Chondrocyte (in vitro differentiated cells): ENCODE measurements at places on chromosomes 6 and 20.

- no peak for DNase-seq
Observed at GRCh38 chr6:133632206-133632605, 256.7 kb upstream of the TCF21 start.

- DNase-seq = no peak
Observed at GRCh38 chr6:490251-491037, 98.9 kb downstream of the IRF4 start.

- no peak for DNase-seq
Observed at GRCh38 chr6:13338038-13338437, 9.7 kb upstream of the TBC1D7 start.

DNA sequence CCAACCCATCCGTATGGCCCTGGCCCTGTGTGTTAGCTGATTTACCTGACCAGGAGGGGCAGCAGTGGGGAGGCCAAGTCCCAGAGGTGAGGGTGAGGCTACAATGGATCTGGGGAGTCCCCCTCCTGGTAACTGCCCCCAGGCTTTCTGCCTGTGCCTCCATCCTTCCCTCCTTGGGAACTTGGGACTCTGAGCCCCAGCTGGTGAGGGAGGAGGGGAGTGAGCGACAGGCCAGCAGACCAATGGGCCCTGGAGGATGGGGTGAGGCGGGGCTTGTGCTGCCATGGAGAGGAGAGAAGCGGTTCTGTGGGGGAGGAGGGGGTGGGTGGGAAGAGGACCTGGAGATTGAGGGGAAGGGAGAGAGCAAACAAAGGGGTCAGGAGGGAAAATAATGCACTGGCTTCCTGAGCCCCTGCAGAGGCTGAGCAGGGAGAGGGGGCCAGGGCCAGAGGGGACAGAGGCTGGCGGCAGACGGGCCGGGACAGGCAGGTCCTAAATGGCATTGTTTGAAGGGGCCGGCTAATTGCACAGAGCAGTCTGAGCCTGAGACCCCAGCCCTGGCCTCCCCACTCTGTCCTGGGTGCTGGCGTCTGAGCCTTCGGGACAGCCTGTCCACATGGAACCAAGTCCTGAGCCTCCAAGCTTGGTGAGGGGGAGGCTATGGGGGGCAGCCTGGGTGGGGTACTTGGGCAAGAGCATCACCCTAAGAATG, 17.5 kb downstream of the DNMT3B start:
- DNase-seq = no peak

- DNase-seq = no peak
Observed at GRCh38 chr6:138161338-138162110, at the start of gene ARFGEF3. TSS of gene ARFGEF3 (plus strand) at chr6:138161939. CDS start at chr6:138162087, 148 bp downstream.

GRCh38 chr6:80133020-80133419, 26.5 kb downstream of the BCKDHB start:
- DNase-seq = no peak

GRCh38 chr6:105897131-105897530, 189.0 kb upstream of the PRDM1 start:
- no peak for DNase-seq

- DNase-seq = no peak
Observed at GRCh38 chr20:47984437-47984836, 199.2 kb upstream of the SULF2 start.

DNA sequence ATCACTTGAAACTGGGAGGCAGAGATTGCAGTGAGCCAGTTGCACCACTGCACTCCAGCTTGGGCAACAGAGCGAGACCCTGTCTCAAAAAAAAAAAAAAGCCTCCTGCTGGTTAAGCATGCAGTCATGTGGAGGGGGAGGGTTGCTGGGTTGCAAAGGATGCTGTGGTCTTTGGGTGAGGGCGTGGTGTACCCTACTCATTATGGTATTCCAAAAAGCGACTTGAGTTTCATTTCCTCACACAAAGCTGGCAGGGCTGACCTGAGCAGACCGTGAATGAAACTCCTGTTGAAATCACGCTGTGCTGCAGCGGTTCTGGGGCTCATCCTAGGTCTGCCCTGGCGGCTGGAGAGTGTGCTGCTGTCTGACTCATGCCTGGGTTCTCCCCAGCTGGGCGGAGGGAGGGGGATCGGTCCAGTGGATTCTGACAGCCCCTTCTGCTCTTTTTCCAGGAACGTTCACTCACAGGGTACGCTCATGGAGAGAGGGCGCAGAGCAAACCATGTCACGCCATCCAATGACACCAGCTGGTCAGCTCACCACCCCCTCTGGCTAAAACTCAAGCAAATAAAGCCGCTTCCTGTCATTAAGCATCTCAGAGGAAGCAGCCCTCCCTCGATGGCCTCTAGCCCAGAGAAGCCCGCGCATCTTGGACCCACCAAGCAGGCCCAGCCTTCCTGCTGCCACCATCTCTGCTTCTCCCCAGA, 166.2 kb downstream of the SCML4 start:
- DNase-seq = no peak

DNA sequence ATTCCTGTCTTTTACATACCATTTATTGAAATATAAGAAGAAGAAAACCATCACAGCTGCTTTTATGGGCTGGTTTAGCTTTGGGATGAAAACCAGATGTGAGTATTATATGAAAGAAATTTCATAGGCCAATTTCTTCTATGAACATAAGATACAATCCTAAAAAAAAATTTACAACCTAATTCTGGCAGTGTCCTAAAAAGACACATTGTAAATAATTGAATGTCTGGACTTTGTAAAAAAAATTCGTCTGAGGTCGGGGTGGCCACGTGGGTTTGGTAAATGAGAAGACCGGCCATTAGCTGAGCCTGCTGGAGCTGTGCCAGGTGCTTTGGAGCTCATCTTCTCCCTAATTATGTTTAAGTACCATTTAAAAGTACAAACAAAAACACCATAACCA, 26.8 kb downstream of the DACT2 start:
- DNase-seq = no peak

DNA sequence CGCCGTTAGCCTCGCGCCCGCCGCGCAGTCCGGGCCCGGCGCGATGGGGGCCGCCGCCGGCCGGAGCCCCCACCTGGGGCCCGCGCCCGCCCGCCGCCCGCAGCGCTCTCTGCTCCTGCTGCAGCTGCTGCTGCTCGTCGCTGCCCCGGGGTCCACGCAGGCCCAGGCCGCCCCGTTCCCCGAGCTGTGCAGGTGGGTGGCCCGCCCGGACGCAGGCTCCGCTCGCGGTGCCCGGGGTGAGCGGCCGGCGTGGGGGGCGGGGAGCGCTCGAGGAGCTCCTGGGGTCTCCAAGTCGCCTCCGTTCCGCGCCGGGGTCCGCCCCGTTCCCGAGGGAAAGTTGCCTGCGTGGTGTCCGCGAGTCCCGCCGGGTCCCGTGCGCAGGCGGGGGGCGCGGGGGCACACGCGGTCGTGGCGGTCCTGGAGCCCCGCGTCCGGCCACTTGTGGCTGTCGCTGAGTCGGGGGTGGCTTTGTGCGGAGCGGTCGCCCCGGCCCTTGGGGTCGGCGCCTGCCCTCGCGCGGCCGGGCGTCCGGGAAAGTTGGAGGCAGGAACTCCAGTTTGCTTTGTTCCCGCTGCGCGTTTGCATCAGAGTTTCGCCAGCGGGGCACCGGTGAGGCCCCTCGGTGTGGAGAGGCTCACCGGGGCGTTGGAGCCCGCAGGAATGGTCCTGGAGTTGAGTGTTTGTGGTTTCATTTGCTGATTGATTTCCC, 476 bp downstream of the IGF2R start:
- no peak for DNase-seq

- no peak for DNase-seq
Observed at GRCh38 chr20:48414786-48415185, 413.0 kb downstream of the PREX1 start.

DNA sequence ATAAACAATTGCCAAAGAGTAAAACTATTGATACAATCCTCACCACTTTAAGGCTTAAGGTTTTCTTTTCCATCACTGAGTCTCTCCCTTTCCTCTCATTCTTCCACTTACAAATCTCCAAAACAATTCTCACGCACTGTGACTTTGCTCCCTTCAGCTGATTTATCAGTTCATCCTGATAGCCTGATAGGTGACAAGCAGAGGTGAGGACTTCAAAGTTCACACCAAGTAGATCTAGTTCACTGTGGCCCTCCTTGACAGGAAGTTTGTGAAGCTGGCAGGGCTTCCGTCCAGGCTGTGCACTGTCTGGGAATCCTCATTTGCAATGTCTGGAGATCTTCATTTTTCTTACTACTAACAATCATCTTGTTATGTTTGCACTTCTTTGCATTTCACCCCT, 35.2 kb upstream of the POU5F1 start:
- no peak for DNase-seq

DNA sequence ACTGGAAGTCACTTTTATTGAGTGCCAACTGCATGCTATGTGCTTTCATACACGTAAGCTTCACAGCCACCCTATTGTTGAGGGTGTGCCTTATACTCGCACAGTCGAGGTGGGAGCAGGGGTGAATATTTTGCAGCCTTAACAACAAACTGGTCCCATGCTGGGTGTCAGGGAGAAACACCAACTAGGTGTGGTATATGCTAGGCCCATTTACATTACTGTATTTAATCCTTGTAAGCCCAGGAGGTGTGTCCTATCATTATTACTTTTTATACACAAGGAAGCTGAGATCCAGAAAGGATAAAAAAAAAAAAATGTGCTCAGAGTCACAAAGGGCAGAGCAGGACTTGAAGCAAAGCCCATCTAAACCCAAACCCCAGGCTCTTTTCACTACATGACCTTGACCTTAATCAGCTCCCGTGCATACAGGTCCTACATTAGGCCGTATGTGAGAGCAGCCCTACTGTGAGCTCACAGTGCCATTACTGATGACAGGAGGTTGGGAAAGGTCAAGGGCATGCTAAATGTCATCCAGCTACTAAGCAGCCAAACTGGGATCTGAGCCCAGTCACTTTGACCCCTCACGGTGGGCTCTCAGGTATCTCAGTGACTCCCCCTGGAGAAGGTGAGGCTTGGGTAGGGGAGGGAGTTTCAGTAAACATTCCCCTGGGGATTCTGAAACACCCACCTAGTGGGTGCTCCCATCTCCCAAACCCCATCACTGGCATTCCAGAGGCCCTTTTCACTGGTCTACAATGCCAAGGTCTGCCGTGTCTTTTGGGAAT, 61.7 kb downstream of the BFSP1 start:
- no peak for DNase-seq

GRCh38 chr20:9482180-9482579, 32.2 kb upstream of the LAMP5 start:
- no peak for DNase-seq

GRCh38 chr6:31396422-31397152, 6.8 kb upstream of the MICA start:
- no peak for DNase-seq

GRCh38 chr20:54126806-54127655, 46.8 kb downstream of the CYP24A1 start:
- DNase-seq = no peak

GRCh38 chr6:2502998-2503674, 247.6 kb downstream of the MYLK4 start:
- no peak for DNase-seq

GRCh38 chr20:38275815-38276550, 15.4 kb upstream of the KIAA1755 start:
- no peak for DNase-seq

- no peak for DNase-seq
Observed at GRCh38 chr20:13312300-13312699, 91.2 kb downstream of the ISM1 start.

DNA sequence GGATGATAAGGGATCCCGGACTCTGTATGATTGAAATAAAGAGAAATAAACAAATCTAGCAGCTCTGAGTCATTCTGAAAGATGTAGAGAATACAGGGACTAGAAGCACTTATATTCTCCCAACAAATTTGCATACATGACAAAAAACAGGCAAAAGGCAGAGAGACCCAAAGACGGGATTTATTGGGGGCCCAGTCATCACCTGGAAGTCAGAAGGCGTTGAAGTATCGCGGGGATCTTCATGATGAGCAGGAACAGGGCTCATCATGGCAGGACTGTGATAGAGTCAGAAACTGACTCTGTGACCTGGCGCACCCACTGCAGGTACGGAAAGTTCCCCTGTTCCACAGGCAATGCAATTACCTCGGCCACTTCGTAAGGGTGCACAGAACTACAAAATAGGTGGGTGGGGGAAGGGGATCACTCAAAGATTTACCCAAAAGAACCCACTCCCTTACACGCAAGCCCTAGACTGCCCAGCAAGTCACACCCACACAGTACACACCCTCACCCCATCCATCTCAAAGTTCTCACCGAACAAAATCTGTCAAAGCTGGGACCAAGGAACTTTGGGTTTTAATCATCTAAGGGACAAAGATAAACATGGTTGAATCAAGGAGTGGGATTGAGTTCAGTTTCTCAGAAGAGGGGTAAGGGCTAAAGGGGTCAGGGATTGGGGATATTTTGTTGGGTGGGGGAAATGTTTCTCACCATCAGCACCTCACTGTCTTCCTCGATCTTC, 1.4 kb downstream of the CUTA start:
- no peak for DNase-seq

GRCh38 chr6:55917751-55918415, 42.5 kb upstream of the BMP5 start:
- no peak for DNase-seq

- no peak for DNase-seq
Observed at GRCh38 chr6:71012866-71013469, 56.1 kb upstream of the B3GAT2 start.

GRCh38 chr6:106110164-106110826, 24.2 kb downstream of the PRDM1 start:
- DNase-seq = no peak

GRCh38 chr6:14919038-14919670, 326.7 kb upstream of the JARID2 start:
- DNase-seq = no peak

GRCh38 chr6:163826629-163827028, 412.1 kb downstream of the QKI start:
- no peak for DNase-seq

- no peak for DNase-seq
Observed at GRCh38 chr6:90146921-90147649, 149.6 kb downstream of the BACH2 start.

GRCh38 chr6:150413781-150414281, 45.0 kb downstream of the IYD start:
- DNase-seq = no peak

DNA sequence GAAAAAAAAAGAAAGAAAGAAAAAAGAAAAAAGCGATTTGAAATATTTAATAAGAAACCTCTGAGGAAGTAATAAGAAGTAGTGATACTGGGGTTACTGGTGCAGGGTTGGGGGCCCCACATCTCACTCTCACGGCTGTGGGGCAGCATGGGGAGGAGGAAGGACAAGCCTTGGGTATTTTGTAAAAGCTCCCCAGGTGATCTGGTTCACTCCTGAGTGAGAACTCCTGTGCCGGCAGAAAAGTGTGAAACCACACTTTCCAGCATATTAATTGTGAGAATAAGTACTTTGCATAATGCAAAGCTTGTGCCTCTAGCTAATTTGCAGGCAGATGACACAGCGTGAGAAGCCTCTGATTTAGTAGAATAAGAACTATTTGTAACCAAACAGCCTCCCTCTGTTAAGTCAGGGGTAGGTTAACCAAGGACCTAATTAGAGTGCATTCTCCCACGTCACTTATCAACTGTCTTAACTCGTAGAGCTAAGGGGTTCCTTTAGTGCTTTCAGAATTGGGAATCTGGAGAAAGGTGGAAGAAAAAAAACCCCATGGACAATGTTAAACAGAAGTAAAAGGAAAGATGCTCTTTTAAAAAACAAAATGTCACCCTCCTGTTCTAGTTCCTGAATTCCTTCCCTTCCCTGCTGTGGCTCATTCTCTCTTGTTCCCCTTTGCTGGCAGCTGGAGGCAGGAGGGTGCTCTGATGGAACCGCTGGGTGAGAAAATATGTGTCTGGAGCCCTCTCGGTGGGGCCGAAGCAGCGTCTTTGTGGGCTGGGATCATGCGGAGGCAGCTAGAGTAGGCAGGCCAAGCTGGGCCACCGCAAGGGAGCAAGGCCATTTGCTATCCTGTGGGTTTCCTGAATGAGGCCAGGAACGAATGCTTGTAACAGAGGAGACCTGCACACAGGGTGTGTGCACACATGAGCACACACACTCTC, 108.7 kb downstream of the FYN start:
- no peak for DNase-seq

GRCh38 chr6:4055420-4056041, 23.4 kb downstream of the FAM217A start:
- no peak for DNase-seq
